Stimulated activated CD8-positive, alpha-beta memory T cell treated with anti-CD3 and anti-CD28 coated beads, Interleukin-7, amount 100 ng/mL, for 1 hour (primary cell): ENCODE measurements at places on chromosomes 7 and 10.

GRCh38 chr7:35558841-35559240 lies 136.1 kb downstream of the HERPUD2 start:
- DNase-seq = no peak

DNA sequence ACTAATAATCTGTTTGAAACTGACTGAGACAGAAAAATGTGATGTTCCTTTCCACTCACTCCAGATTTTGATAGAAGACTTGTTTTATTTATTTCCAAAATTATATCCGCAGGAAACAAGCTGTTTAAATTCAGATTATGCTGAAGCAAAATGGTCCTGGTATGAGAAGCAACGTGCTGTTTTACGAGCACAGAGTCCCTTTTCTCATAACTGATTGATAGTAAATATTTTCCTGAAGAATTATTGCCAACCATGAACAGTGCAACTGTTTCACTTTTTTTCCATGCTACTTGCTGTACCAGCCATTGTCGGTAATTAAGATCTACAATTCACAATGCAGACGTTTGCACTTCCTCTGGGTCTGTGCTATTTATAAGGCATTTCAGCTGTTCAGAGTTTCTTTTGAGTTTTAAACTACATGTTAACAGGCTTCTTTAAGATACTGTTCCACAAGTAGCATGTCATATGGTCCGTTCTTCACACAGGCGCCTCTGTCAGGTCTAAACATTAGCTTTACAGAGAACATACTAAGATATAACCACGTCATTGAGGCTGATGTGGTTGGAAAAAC lies 103.8 kb downstream of the POLL start:
- no peak for DNase-seq

GRCh38 chr7:18459484-18460245 lies 35.9 kb upstream of the HDAC9 start:
- no peak for DNase-seq

DNA sequence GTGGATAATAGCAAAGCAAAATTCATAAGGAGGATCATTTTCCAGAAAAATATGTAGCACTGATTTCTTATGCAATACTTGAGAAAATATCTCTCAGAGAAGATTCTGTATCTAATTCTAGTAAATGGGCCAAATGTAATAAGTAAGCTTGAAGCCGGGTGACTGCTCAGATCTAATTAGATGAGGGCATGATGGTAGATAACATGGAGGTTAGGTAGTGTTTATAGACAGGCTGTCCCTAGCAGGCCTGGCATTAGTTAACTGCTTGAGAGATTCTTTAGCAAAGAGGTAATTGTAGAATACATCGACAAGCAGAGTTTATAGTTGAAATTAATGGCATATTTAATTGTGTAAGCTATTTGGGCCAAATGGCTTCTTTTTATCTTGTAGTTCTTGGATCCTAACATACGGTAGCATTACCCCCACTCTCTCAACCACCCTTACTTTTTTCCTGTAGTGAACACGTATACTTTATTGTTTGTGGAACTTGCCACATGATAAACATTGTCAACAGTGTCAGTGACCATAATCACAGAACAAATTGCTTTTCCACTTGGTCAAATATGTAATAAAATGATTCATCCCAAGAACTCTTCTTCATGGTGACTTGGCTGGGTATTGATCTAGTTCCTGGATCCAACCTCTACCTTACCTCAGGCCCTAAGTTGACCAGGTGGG lies 343.1 kb downstream of the BBS9 start:
- no peak for DNase-seq

- no peak for DNase-seq
These were observed 24.6 kb upstream of the REEP3 start for GRCh38 chr10:63496561-63496960.

- DNase-seq = no peak
These were observed 762.1 kb downstream of the TNS3 start for GRCh38 chr7:46819819-46820218.

DNA sequence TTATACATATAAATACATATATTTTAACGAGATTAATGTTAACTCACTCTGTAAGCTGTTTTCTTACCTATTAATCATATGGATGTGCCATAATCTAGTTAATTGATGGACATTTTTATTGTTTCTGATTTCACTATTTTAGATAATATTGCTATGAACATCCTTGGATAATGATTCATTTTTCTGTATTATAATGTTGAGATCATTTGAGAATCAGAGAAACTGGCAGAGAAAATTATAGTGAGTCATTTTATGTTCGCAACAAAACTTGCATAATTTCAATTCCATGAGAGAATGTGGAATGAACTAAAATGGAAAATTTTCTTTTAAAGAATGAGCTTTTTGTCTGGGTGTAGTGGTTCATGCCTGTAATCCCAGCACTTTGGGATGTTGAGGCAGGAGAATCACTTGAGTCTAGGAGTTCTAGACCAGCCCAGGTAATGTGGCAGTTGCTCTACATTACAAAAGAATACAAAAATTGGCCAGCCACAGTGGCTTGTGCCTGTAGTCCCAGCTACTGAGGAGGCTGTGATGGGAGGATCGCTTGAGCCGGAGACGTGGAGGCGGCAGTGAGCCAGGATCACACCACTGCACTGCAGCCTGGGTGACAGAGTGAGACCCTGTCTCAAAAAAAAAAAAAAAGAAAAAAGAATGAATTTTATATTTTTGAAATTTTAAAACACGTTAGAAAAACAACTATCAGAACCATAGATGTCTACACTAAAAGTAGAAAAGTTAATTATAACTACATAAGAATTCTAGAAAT lies 40.5 kb downstream of the PAPSS2 start:
- DNase-seq = no peak

GRCh38 chr10:37748170-37748569 lies 109.2 kb downstream of the ZNF248 start:
- DNase-seq = no peak

DNA sequence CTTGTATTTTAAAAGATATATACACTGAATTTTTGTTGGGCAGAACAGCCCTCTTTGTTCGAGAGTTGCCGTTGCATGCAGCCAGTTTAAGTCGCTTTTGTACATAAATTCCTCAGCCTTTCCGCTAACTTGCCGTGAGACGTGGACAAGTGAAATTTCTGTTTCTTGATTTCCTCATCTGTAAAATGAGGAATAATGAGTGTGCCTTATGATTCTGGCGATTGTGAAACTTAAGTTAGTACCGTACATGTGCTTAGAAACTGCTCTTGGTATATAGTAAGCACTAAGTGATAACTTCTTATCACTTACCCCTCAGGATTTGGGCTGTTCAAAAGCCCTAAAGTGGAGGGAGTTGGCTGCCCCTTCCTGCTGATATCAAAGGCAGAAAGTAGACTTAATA lies 1.4 kb downstream of the CCNJ start:
- no peak for DNase-seq

GRCh38 chr7:132488634-132489302 lies 87.5 kb downstream of the PLXNA4 start:
- no peak for DNase-seq

- no peak for DNase-seq
These were observed 36.1 kb downstream of the ABRAXAS2 start for GRCh38 chr10:124837687-124838086.

- no peak for DNase-seq
These were observed 30.7 kb upstream of the AQP1 start for GRCh38 chr7:30880941-30881340.

DNA sequence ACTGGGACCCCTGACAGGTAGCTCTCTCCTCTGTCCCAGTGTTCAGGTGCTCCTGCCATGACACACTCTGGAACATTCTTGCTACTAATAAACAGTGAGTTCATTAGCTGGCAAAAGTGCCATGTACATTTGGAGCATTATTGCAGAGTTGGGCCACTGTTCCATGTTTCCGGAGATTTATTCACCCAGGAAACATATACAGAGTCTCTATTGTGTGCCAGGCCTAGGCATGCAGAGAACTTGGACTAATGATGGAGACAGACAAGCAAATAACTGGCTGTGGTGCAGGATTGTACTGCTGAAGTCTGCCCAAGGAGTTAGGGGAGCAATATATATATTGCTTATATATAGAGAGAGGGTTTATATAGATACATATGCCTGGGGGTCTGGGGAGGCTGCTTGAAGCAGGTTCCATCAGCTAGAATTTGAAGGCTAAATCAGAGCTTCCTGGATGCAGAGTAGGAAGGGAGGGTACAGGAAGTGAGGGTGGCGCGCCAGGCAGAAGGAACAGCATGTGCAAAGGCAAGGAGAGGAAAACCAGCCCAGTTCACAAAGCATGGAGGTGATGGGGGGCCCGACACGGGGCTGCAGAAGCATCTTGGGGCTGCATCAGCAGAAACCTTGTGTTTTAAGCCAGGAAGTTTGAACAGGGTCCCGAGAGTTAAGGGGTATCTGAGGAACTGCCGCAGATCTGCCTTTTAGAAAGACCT lies 22.7 kb upstream of the EEPD1 start:
- no peak for DNase-seq

GRCh38 chr7:139370301-139370942 lies 10.7 kb downstream of the LUC7L2 start:
- DNase-seq = no peak

DNA sequence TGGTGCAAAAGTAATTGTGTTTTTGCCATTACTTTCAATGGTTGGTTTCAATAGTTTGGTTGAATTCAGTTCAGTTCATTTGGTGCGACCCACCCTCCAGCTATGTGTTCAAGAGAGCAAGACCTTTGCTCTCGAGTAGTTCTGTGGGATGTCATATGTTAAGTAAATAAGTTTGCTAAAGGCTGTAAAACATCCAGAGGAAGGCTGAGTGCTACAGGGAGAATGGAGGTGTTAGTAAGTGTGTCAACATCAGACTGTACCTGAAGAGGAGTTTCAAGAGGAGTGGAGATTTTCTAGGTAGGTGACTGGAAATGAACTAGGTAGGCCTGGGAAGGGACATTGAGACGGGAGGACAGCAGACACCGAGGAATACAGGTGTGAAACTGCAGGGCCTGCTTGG lies 147.7 kb downstream of the SH2D4B start:
- no peak for DNase-seq

DNA sequence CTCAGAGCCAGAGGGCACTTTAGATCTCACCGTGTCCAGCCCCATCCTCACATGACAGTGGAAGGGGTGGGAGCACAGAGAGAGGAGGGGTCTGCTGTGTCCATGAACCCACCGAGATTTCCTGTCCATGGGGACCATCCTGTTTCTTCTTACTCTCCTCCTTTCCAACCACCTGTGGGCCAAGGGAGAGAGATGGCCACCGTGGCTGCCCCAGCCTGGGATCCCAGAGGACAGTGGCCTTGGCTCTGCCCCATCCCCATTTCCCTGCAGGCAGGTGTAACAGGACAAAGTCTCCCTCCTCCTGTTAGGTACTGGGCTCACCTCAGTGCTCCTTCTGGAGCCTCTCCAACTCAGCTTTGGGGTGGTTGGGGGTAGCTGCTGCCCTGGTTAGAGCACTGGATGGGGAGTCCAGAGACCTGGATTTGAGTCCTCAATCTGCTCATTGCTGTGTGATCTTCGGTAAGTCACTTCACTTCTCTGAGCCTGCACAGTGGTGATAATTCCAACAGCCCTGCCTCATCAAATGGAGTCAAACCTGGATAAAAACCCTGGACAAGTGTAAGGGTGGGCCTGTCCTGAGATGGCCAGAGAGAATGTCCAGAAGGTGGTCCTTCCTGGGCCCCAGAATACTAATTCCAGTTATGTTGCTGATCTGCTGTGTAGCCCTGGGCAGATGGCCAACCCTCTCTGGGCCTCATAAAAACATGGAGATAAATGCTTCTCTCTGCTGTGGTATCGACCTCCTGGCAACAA lies 17.8 kb upstream of the PCBD1 start:
- DNase-seq = no peak

DNA sequence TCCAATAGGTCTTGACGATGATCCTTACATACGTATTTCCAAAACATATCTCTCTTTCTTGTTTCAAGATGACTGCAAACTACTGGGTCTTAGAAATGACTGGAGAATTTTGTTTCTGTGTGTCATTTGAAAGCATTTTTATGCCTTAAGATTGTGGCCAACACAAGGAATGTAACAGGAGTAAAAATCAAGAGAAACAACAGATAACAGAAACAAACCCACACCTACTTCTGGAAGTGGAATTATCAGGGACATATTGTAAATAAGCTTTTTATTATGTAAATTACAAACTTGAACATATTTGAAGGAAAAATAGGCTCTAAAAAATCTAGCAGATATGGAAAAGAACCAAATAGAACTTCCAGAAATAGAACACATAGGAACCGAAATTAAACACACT lies 195.6 kb downstream of the CYP26A1 start:
- no peak for DNase-seq
